Mucosa of descending colon (tissue), 3 donors: ENCODE measurements at places on chromosomes 1 and 21.

DNA sequence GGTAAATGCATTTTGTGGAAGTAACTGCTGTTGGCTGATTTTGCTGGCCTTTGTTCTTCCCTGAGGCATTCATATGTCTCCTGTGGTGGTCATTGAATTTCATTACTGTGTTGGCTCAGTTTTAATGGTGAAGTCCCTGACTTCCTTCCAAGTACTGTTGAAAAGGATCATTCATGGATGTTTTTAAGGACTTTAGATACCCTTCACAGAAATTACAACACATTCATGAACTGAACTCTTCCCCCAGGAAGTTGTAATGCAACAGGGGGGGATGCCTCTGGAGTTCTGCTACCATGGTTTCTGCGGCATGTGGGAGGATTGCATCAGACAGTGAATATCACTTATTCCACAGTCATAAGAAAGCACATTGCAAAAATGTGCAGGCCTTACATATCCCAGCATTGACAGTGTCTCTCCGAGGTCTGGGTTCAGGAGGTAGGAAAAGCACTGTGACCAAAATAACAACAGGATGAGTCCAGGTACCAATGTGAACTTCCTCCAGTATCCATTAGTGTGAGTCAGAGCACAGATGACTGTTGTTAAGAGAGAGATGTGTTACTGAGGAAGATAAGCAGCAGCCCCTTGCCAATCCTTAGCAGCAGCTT, 2.1 kb upstream of the RAB3GAP2 start:
- no peak for DNase-seq

DNA sequence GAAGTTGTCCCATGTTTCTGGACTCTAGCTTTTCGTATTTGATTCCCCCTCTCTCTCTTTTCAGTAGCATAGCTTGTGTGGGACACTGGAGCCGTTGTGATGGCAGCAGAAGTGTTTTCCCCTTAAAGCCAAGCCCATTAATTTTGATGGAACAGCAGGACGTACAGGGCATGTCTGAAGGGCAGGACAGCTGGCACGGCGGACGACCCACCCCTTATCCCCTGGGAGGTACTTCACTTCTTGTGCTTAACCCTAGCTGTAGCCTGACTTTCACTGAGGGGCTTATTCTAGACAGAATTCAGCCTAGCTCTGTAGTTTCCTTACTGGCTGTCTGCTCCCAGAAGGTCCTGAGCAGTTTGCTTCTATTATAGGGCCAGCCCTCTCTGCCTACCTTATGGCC, 8.6 kb upstream of the PPFIA4 start:
- DNase-seq = no peak

- DNase-seq = no peak
Observed at GRCh38 chr1:66069976-66070876, 277.5 kb downstream of the PDE4B start.

- peak; percentile 36 for DNase-seq
Observed at GRCh38 chr21:44299085-44299457, 782 bp upstream of the PFKL start.

DNA sequence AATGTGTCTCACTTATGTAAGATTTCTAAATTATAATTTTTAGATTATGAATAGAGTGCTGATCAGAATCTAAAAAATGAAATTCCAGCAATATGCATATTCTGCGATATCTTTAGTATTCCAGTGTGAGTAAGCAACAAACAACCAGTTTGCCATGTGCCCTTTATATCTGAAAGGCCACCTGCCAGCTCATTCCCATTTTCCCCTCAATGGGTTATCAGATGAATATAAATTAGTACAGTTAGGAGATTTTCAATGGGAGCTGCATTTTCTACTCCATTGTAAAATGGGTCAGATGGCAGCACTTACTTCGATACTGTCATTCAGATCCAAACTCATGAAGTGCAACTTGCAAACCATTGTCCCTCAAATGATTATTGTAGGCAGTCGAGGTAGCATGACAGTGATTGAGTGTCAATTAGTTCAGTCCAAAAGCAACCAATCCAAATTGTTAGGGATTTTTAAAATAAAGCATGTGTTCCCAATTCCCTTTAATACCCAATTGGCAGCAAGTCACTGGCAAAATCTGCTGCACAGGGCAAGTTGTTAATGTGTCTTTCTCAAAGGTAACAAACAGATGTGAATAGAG, 680.3 kb downstream of the LRRIQ3 start:
- no peak for DNase-seq

DNA sequence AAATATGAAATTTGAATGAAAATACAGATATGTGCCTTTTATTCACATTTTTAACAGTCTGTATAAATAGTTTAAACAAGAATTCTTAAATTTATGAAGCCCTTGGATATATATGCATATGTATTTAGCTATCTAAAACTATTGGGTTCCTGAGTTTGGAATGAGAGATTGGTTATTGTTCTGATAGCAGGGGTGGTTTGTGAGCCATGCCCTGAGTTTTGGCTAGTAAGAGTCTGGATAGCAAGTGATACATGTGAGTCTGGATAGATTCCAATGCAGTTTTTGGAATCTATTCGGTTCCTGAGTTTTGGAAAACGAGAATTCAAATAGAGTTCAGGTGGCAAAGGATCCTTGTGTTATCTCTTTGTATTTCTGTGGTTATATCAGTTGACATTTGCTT, 2.8 kb downstream of the MAN1A2 start:
- no peak for DNase-seq

DNA sequence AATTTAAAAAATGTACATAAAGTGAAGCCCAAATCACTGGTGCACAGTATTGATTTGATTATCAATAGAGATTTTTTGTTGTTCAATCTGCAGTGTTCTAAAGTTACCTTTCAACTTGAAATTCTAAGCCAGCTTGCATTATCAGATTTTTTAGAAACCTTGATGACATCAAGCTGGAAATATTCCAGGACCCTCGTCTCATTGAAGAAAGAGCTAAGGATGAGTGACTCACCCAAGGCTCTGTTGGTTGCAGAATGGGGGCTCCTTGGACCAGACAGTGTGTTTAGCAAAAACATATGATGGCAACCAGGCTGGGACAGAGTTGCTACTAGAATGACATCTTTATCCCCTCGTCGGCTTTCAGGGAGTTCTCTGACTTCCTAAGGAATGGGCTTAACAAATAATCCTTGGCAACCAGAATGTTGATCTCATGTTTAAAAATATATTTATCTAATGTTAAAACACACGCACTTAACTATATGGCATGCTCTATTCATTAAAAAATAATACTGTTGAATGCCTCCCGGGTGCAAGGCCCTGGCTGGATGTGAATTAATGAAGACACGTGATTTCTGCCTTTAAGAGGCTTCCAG, 79.7 kb downstream of the RUNX3 start:
- no peak for DNase-seq

- no peak for DNase-seq
Observed at GRCh38 chr1:15329104-15329820, 80.4 kb upstream of the EFHD2 start.

- DNase-seq = no peak
Observed at GRCh38 chr1:211951856-211952255, 83.5 kb downstream of the INTS7 start.

DNA sequence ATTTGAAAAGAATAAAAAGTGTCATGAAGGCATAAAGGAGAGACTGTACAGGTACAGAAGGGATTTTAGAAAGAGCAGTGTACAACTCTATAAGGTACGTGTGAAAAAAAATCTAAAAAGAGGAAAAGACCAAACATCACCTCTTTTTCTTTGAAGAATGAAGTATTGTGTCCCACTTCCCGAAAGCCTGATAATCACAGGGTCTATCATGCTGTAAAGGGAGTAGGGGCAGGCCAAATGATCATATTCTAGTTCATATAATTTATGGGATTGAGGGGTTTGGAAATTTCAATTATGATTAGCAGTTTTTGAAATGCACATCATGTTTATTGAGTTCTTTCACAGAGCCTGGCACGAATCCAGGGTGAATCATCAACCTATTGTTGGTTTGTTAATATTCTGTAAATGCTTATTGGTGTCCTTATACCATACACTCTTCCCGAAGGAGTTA, 910 bp upstream of the RERE start:
- no peak for DNase-seq

- no peak for DNase-seq
Observed at GRCh38 chr21:41065539-41065938, 102.4 kb upstream of the BACE2 start.

DNA sequence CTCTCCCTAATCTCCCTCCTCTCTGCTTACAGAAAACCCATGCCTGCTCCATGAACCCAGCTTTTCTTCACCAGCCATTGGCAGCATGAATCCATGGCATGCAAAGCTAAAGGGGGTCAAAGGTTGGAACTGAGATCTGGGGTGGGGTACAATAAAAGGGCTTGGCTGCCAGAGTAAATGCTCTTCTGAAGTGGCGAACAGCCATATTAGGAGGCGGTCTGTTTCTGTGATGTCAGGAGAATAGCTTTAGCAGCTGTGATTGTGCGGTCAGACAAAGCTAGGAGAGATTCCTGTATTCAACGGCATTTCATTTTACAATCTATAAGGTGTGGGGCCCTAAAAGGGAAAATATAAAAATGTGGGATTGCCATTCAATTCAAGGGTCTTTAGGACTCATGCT, 71.7 kb upstream of the TMPRSS2 start:
- DNase-seq = no peak

GRCh38 chr21:29382030-29382654, 83.4 kb downstream of the BACH1 start:
- DNase-seq = no peak

- DNase-seq = no peak
Observed at GRCh38 chr1:82486969-82487368, 686.2 kb downstream of the ADGRL2 start.

GRCh38 chr21:30102871-30103270, 63.7 kb downstream of the CLDN17 start:
- no peak for DNase-seq

DNA sequence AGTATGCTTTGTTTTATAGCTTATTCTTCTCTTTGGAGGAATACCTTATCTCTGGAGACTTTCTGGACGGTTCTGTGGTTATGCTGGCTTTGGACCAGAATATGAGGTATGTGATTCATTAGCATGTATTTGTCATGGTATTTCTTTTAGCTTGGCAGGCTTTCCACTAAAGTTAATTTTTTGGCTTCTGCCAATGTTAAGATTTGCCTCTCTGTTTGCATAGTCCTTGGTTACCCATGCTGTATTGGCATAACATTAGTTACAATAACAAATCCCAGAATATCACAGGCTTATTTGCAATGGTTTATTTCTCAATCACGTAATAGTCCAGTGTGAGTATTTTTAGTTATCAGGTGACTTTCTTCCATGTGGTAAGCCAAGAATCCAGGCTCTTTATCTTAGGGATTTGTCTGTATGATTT, 9.7 kb downstream of the ZMPSTE24 start:
- DNase-seq = no peak

DNA sequence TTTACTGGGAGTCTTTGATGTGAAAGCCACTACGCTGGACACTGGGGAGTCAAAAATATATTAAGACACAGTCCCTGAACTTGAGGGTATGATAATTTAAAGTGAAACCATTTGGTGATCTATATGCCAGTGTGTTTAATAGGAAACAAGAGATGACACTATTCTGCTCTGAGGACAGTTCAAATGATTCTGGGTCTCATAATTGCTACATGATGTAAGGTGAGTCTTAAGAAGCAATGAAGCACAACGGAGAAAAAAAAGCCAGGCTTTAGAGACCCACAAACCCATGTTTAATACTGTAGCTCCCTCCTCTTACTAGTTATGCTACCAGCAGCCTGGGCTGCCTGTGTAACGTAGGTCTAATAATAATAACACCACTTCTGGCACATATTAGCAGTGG, 14.2 kb upstream of the LRRC8D start:
- DNase-seq = no peak

DNA sequence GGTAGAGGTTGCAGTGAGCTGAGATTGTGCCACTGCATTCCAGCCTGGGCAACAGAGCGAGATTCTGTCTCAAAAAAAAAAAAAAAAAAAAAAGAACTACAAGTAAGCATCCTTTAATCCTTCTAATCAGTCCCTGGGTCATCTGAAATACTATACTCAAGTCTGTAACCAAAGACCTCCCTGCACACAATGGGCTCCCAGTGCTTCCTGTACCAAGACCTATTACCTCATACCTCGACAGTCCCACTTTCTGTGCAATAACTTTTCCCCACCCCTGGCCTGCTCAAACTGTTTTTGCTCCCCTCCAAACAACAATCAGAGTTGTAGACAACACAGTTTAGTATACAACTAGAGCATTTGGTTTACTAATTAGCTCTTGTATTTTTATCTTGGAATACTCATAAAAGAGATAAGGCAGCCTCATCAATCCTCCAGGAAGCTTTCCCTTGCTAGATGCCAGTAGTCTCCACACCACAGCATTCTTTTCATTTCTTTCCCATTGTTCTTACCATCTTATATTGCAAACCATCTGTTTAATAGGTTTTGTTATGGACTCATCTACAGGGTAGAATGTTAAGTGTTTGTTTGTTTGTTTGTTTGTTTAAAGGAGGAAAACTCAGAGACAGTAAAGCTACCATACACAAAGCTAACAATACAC, 19.2 kb upstream of the RLF start:
- no peak for DNase-seq

- no peak for DNase-seq
Observed at GRCh38 chr1:55703726-55704363, 488.7 kb upstream of the USP24 start.

DNA sequence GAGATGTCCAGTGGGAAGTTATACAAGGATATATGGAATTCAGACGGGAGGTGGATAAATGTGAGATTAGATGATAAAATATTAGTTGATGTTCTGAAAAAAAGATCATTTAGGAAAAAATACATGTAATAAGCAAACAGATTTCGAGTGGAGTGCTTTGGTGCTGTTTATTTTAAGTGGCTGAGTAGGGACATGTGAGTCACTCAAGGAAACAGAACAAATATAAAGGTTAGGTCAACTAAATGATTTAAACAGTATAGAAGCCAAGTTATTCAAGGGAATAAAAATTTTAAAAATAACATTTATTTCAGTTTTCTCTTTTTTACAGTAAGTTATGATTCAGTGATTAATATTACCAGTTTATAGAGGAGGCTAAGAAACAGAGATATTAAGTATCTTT, 1046.7 kb upstream of the B3GALT2 start:
- DNase-seq = no peak

GRCh38 chr1:27600498-27601175, 3.3 kb downstream of the AHDC1 start:
- no peak for DNase-seq

DNA sequence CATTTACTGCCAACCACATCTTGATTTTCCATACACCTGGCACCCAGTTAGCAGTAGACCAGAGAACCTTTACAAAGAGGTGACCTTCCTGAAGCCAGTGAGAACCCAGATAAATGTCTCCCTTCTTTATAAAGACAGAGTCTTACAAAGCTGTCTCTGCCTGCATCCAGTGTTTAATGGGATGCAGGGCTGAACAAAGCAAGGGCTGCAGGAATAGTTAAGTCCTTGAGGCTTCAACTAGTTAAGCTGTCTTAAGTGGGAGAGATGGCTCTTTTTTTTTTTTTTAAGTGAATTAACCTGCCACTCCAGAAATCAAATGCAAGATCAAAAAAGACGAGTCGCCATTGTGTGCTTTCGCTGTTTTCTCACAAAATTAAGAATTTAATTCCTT, 1.5 kb downstream of the AHCYL1 start:
- DNase-seq = no peak

DNA sequence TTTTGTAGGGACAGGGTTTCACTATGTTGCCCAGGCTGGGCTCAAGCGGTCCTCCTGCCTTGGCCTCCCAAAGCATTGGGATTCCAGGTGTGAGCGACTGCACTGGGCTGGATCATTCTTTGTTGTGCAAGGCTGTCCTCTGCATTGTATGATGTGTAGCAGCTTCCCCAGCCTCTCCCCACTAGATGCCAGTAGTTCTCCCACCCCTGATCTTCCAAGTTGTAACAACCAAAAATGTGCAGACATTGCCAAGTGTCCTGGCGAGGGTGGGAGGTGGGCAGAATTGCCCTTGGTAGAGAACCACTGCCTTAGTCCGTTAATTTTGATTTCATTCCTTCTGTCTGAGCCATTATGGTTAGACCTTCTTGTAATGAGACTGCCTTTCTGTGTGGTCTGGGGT, 7.2 kb downstream of the GALNT2 start:
- DNase-seq = no peak
